Umbilical cord (tissue), 2 donors: ENCODE measurements at places on chromosomes 5 and 9. TPM values are rescaled to one million over a fixed set of nuclear protein-coding genes. Genes with fewer than 3 reads are reported as not detected.
A peak's percentile ranks its signal among the peaks of the same experiment; 100 is the strongest.

The GRIN3A gene
- total RNA-seq = 8.7 TPM

DNA sequence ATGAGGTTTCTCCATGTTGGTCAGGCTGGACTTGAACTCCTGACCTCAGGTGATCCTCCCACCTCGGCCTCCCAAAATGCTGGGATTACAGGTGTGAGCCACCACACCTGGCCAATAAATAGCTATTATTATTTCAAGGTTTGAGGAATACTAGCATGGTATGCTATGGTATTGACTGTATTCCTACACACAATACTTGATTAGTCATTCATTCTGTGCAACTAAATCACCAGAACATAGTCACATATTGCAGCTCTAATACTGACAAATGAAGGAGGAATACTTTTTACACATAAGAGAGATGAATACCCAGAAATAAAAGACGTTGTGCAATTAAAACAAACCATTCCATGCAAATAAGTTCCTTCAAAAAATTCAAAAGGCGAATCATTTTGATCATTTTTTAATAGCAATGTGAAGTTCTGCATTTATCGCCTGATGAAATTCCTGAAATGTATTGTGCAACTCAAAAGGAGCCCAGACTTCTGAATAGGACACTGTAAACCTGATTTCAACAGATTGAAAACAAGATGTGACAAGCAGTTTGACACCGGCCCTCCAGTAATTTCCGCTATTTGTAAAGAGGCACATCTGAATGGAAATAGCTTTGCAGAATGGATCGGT is 687.4 kb upstream of the SEMA6A start:
- no peak for DNase-seq

The CYLC2 gene
- total RNA-seq = 15.9 TPM

The FBXW11 gene
- total RNA-seq = 61.4 TPM

- DNase-seq = no peak
Observed at GRCh38 chr5:98128271-98128670, 645.2 kb upstream of the RGMB start.

DNA sequence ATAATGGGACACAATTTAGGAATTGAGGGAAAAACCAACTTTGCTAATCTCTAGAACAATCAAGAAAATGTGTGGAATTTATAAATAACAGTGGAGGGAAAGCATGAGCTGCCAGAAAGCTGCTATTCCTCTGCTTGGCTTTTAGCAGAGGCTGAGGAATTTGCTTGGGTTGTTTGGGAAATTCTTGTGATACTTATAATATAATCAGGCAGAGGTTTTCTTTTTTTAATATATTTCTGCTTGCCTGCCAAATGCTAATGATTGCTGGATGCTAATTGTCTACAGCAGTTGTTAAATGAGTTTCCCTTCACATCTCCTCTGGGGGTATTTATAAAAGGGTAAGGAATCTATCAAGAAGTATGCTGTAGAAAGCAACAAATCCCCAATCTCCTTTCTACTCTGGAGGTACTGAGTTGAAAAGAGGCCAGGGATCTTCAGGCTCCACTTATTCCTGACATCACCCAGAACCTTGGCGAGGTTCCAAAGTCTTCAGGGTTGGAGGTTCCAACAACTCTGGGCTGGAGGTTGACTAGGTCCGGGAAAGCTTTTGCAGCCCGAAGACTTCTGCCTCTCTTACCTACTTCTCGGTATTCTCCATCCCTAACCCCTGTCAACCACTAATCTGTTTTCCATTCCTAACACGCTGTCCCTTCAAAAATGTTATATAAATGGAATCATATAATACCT is 60.4 kb upstream of the TMED7 start:
- peak; percentile 56 for DNase-seq

GRCh38 chr9:103902263-103902662 is 191.8 kb upstream of the SMC2 start:
- no peak for DNase-seq

The CDH12 gene
- total RNA-seq = 3.6 TPM

DNA sequence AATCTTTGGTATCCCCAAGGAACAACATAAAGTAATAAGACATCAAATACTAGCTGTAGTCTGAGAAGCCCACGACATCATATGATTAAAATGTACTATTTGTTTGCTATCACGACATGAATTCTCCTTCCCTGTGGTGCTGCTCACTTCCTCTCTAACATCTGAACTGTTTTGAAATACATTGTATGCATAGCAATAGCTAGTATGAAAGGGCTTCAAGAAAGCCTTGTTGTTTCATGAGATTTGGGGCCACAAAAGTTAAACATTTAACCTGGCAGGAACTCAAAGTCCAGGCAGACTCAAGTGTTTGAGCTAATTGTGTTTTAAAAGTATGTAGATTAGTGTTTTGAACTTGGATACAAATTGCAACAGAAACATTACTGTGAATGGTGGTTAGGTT is 237.4 kb upstream of the PTGER4 start:
- DNase-seq = no peak

DNA sequence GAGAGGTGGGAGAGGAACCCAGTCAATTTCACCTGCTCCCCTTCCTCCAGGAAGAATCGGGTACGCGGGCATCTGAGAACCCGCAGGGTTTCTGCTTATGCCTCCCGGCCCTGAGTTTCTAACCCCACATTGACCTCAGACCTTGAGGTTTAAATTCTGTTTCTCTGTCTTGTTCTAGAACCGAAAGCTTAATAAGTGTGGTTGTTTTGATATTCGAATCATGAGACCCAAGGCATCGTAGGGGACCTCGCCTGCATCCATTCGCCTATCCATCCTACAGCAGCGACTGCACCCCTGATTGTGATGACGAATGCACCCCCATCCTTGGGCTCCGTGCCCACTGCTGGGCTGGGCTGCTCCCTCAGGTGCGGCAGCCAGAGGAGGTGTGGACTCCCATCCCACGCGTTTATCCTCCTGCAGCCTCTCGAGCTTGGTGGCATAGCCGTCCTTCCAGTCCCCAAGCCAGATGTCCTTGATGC is 80.8 kb upstream of the IER5L start:
- no peak for DNase-seq

The PCDHA10 gene
- total RNA-seq = 2.6 TPM

The TICAM2 gene
- 3.1 TPM for total RNA-seq

- no peak for DNase-seq
Observed at GRCh38 chr9:127809540-127810377, 7.1 kb downstream of the FPGS start.

The FRMPD1 gene
- total RNA-seq = 2.9 TPM

DNA sequence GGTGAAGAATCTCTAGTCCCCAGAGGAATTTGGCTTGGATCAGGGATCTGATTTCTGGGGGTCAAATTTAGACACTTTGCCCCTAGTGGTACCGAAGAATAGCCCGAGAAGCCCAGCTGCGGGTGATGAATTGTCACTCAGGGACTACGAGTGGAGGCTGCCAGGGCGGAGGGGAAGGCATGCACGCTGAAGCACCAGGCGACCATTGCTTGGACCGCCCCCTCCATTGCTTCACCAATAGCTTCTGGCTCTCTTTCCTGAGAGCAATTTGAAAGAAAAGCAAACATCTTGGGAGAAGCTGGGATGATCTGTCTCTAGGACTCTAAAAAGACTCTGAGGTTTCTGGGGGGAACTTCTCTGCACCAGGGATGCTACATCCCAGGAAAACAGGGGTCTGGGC is 137.6 kb downstream of the CRB2 start:
- no peak for DNase-seq

- no peak for DNase-seq
Observed at GRCh38 chr5:124132843-124133242, 613.6 kb downstream of the ZNF608 start.

The NR5A1 gene
- total RNA-seq = not detected

The FOXD4L3 gene
- 1.4 TPM for total RNA-seq

DNA sequence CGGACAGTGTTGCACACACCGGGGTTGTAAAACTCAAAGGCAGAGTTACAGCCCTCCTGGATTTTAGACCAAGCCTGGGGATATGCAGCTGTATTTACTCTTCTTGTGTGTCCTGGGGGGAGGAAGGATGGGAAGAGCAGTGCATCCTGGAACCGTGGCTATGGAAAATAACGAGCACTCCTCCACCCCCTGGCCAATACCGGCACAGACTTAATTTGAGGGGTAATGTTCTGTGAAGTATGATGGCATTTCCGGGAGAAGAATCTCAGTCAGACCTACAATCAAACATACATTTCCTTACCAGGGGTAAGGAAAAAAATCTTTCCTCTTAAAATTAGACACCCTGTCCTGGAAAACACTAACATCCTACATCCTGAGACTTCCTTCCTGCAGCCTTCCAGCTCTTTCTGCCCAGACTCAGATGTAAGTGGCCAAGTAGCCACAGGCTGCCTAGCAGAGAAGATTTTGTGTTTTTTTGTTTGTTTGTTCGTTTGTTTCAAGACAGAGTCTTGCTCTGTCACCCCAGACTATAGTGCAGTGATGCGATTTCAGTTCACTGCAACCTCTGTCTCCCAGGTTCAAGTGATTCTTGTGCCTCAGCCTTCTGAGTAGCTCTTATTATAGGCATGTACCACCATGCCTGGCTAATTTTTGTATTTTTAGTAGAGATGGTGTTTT is 11.0 kb upstream of the ERMP1 start:
- DNase-seq = peak; percentile 54

GRCh38 chr9:89029788-89030187 is 38.5 kb downstream of the S1PR3 start:
- no peak for DNase-seq

DNA sequence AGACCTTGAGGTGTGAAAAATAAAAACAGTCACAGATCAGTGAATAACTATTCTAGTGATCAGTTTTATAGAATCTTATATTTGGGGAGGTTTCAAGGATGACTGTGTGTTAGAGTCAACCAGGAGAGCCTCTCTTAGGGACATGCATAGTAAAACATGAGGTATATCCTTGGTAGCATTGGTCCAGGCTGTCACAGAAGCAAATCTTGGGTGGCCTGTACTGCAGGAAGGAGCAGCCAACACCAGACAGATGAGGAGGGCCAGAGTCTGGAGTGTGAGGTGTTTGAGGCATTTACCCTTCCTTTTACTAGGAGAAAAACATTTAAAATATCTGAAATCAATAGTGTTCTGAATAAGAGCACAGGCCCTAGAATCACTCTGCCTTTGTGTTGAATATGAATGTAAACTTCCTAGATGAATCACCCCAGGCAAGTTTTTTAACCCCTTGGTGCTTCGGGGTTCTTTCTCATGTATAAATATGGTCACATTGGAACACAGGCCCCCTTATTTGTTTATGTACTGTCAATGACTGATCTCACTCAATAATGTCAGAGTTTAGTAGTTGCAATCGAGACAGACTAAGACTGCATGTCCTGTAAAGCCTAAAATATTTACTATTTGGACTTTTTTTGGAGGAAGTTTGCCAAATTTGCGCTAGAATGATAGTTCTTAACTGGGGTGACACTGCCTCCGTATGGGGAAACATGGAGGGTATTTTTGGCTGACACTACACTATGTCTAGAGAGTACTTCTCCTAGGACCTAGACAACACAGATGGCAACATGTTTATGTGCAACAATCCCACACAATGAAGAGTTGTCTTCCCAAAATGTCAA is 416.5 kb upstream of the POU5F2 start:
- DNase-seq = no peak

- DNase-seq = no peak
Observed at GRCh38 chr9:91360551-91361290, 997 bp downstream of the AUH start.

- no peak for DNase-seq
Observed at GRCh38 chr5:135566422-135567400, 12.1 kb downstream of the CXCL14 start.

GRCh38 chr9:128323791-128324190 is 1.2 kb downstream of the COQ4 start:
- DNase-seq = no peak

DNA sequence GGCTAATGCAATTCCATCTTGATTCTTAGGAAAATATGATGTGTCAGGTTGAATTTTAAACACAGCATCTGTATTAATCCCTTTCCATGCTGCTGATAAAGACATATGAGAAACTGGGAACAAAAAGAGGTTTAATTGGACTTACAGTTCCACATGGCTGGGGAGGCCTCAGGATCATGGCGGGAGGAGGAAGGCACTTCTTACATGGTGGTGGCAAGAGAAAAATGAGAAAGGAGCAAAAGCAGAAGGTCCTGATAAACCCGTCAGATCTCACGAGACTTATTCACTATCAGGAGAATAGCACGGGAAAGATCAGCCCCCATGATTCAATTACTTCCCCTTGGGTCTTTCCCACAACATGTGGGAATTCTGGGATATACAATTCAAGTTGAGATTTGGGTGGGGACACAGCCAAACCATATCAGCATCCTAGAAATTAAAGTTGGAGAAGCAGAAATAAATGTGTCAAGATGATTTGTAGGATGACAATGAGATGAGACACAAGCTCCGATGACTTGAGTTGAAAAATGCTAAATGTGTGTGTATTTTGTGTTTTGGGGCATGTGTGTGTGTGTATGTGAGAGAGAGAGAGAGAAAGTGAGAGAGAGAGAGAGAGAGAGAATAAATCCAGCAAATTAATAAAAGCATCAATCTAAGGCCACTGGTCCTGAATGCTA is 48.5 kb upstream of the ANKRD55 start:
- no peak for DNase-seq

DNA sequence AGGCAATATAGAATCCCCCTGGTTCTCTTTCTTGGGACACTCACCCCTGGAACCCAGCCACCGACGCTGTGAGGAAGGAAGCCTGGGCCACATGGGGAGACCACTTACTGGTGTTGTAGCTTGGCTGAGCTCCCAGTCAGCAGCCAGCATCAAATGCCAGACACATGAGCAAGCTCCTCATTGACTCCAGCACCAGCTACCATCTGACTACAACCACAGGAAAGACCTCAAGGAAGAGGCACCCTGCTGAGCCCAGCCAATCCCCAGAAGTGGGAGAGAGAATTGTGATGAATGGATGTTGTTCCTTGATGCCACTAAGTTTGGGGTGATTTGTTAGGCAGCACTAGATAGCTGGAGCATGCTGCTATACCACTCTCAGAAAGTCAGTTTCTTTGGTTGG is 36.0 kb downstream of the BNIP1 start:
- DNase-seq = no peak

The SLCO4C1 gene
- total RNA-seq = 0.96 TPM

- DNase-seq = peak; percentile 36
Observed at GRCh38 chr5:79183617-79184016, 52.3 kb upstream of the JMY start.

The MUSK gene
- 5.3 TPM for total RNA-seq
